Uterus (tissue), 4 donors: ENCODE measurements at places on chromosomes 5 and 9. TPM values are rescaled to one million over a fixed set of nuclear protein-coding genes. Genes with fewer than 3 reads are reported as not detected.

The CCDC152 gene
- not detected for total RNA-seq

The ALDH1A1 gene
- 197 TPM for total RNA-seq

The GMCL2 gene
- total RNA-seq, result not detected

The SMIM32 gene
- total RNA-seq, result 3.0 TPM

- no peaks in the 10 kb centered on the region for H3K4me1 ChIP-seq
- no peaks in the 10 kb centered on the region for H3K36me3 ChIP-seq
- no peak for DNase-seq
- H3K27me3 ChIP-seq, result no peaks in the 10 kb centered on the region
- H3K4me3 ChIP-seq, result no peak overlapping the region
These were observed 85.7 kb upstream of the SGCD start for GRCh38 chr5:156241266-156241665.

- H3K4me1 ChIP-seq, result no peaks in the 10 kb centered on the region
- H3K4me3 ChIP-seq, result no peak overlapping the region
- no peak for DNase-seq
These were observed 168.1 kb downstream of the EFNA5 start for GRCh38 chr5:107502676-107503060.

- H3K36me3 ChIP-seq, result no peaks in the 10 kb centered on the region
- peak overlapping the region; percentile 53 for H3K27ac ChIP-seq
- no peaks in the 10 kb centered on the region for H3K4me1 ChIP-seq
- H3K4me3 ChIP-seq, result no peak overlapping the region
- peak; percentile 56 for DNase-seq
These were observed 102.1 kb downstream of the PAM start for GRCh38 chr5:102857076-102857818.
